ENCODE measurements at places on chromosomes 11 and 22. TPM values are rescaled to one million over a fixed set of nuclear protein-coding genes. Genes with fewer than 3 reads are reported as not detected.

The FBLN1 gene
- polyA plus RNA-seq = 196 TPM

The PRRG4 gene
- 1.1 TPM for polyA plus RNA-seq

The TMPRSS5 gene
- 0.27 TPM for polyA plus RNA-seq

The YPEL4 gene
- polyA plus RNA-seq = 15.3 TPM

The TRIM51 gene
- polyA plus RNA-seq = not detected

DNA sequence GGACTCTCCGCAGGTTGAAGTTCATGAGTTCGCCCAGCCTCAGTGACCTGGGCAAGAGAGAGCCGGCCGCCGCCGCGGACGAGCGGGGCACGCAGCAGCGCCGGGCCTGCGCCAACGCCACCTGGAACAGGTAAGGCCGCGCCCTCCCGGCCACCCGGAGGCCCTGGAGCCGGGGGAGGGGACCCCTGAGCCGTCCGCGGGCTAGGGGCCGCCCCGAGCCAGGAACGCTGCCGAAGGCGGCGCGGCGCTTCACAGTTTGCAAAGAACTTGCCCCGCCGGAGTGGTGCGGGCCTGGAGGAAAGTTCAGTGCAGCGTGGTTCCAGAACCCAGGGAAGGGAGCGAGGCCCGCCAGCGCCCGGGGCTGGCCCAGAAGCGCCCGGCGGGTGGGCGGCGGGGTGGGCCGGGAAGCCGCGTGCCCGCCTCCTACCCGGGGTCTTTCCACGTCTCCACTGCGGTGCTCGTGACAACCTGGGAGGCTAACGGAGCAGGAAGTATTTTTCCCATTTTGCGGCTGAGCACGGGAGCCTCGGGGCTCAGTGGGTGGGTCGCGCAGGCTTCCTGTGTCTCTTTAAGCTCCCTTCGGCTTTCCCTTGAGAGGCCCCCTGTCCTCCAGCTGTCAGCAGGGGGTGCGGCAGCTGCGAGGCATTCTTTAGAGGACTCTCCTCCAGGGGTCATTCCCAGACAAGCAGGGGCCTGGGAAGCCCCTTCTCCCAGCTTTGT is 635 bp downstream of the PRR5 start:
- DNase-seq = peak; percentile 61

DNA sequence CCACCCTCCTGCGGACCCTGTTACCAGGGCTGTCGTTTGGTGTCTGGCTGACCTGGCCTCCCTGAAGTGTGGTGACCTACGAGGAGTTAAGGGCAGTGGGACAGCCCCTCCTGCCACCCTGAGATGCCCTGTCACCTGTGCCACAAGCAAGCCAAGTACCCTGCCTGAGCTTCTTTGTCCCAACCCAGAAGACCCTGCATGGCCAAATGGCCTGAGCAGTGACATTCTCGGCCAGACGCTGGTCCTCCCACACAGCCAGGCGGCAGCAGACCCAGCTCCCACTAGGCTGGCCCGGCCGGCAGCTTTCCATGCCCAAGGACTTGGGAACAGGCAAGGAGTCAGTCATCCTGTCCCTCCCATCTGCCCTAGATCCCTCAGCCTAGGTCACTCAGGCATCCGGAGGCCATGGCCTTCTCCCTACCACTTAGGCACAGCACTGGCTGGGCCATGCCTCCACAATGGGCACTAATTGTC is 7.6 kb downstream of the ARVCF start:
- no peak for DNase-seq

The GAB4 gene
- polyA plus RNA-seq = not detected

DNA sequence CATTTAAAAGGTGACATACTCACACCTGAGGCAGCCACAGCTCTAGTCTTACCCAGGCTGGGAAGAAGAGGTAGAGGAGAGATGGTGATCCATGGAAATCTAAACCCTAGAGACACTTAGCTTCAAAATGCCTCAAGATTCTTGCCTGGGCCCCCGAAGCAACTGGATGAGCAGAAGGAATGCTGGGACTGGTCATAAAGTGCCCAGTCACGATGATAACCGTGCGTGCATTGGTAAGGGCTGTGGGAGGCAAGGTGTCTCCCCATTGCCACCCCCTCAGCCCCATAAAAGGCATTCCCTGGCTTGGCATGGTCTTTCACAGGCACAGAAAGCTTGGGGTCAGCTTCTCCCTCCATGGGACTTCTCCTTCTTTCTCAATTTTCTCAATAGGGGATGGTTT is 144.5 kb downstream of the DSCAML1 start:
- DNase-seq = no peak

DNA sequence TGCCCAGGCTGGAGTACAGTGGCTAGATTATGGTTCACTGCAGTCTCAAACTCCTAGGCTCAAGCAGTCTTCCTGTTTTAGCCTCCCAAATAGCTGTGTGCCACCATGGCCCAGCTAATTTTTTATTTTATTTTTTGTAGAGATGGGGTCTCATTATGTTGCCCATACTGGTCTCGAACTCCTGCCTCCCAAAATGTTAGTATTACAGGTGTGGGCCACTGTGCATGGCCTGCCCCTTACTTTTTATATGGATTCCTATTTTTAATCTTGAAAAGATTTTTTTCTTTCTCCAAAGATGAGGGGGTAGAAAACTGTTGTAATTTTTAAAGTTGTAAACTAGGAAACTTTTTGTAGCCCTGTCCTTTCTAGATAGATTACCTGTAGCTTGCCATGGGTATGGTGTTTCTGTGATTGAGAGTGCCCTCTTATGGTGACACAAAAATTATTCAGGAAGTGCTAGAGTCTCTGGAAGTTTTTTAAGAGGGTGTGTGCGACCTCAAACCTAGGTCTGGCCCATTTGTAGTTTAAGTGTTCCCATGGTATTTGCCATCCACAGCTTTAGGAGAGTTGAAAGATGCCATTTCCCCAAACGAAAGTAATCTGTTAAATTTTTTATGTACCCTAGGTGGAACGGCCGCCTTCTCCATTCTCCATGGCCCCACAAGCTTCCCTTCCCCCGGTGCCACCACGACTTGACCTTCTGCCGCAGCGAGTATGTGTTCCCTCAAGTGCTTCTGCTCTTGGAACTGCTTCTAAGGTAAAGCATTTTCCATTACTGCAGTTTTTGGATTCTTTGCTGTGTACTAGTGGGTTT is 32.4 kb downstream of the MCAM start:
- DNase-seq = no peak

The C11orf86 gene
- not detected for polyA plus RNA-seq

Measured in ovary (tissue), 10 donors.